Peyer's patch (tissue), 4 donors: ENCODE measurements at places on chromosomes 5 and 9. TPM values are rescaled to one million over a fixed set of nuclear protein-coding genes. Genes with fewer than 3 reads are reported as not detected.

- H3K4me3 ChIP-seq: no peak overlapping the region
- no peaks in the 10 kb centered on the region for H3K36me3 ChIP-seq
- H3K27me3 ChIP-seq: no peaks in the 10 kb centered on the region
- DNase-seq: no peak
- H3K27ac ChIP-seq: no peak overlapping the region
- H3K4me1 ChIP-seq: no peaks in the 10 kb centered on the region
These were observed 68.7 kb upstream of the ZNF618 start for GRCh38 chr9:113807173-113808061.

GRCh38 chr9:98933185-98933584 lies 10.5 kb upstream of the COL15A1 start:
- DNase-seq: no peak
- no peaks in the 10 kb centered on the region for H3K27me3 ChIP-seq
- H3K4me3 ChIP-seq: no peak overlapping the region
- no peak overlapping the region for H3K27ac ChIP-seq
- H3K4me1 ChIP-seq: no peaks in the 10 kb centered on the region

IFNK gene
- total RNA-seq: not detected

- no peaks in the 10 kb centered on the region for H3K4me1 ChIP-seq
- no peak overlapping the region for H3K4me3 ChIP-seq
- H3K27ac ChIP-seq: no peak overlapping the region
- no peaks in the 10 kb centered on the region for H3K36me3 ChIP-seq
- no peaks in the 10 kb centered on the region for H3K27me3 ChIP-seq
These were observed 22.6 kb downstream of the CCNJL start for GRCh38 chr5:160289721-160290120.

DNA sequence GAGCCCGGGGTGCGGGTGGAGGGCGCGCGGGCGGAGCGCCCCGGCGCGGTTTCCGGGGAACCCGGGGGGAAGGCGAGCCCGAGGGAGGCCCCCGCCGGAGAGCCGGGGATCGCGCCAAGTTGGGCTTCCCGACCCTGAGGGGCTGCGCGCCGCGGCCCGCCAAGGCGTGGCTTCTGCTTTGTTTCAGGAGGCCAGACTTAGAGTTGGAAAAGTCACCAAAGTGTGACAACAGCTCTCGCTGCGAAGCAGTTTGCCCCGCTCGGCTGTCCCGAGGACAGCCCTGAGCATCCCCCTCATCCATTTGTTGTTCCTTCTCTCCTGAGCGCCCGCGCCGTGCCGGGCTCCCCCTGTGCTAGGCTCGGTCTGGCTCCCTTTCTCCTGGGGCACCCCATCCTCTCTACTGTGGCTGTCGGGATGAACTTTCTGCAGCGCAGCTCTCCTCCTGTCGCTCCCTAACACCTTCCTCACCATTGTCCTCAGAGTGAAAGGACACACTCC lies 410 bp downstream of the GLIPR2 start:
- peak overlapping the region; percentile 78 for H3K27ac ChIP-seq
- H3K4me1 ChIP-seq: peaks cover 46% of the 10 kb centered on the region
- DNase-seq: no peak
- H3K27me3 ChIP-seq: no peaks in the 10 kb centered on the region
- peak overlapping the region; percentile 88 for H3K4me3 ChIP-seq
